ENCODE measurements at places on chromosomes 3 and 15.

GRCh38 chr3:15964605-15965442 is 167.0 kb upstream of the ANKRD28 start:
- no peak for DNase-seq

GRCh38 chr3:74033806-74034205 is 409.1 kb upstream of the PDZRN3 start:
- DNase-seq: no peak

GRCh38 chr3:127975153-127976029 is 60.4 kb downstream of the KBTBD12 start:
- DNase-seq: no peak

- no peak for DNase-seq
Observed at GRCh38 chr15:49328941-49329340, 94.1 kb upstream of the FGF7 start.

- DNase-seq: no peak
Observed at GRCh38 chr3:1092771-1093170, at the start of gene CNTN6. TSS of gene CNTN6 (plus strand) at chr3:1093024. CDS start at chr3:1148009, 54,985 bp downstream.

GRCh38 chr3:79869461-79870312 is 101.9 kb upstream of the ROBO1 start:
- DNase-seq: no peak

GRCh38 chr15:89367485-89368451 is 33.1 kb upstream of the POLG start:
- DNase-seq: peak; percentile 13

DNA sequence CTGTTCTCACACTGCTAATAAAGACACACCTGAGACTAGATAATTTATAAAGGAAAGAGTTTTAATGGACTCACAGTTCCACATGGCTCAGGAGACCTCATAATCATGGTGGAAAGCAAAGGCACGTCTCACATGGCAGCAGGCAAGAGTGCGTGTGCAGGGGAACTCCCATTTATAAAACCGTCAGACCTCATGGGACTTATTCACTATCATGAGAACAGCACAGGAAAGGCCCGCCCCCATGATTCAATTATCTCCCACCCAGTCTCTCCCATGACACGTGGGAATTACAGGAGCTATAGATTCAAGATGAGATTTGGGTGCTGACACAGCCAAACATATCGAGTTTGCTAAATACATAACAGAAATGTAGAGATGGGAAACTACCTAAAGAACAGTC is 39.5 kb upstream of the DGKG start:
- no peak for DNase-seq

DNA sequence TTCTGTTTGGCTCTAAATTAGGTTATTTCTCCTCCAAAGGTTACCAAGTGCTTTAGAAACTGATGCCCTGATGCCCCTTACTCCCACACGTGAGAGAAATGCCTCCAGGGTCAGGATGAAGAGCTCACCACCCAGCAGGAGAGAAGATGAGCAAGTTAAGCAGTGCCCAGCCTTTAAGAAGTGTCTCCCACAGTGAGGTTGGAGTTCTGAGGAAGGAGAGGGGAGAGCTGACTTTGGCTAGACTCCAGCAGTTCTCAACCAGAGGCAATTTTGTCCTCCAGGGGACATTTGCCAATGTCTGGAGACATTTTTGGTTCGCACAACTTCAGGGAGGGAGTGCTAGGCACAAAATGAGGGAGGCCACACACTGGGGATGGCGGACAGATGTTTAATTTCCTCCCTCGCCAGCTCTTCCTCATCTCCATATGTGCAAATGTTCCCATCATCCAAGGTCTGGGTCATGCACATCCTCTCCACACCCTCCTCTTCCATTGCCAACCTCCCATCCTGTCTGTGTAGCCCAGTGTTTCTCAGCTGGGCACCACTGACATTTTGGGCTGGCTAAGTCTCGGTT is 50.6 kb upstream of the SLC7A14 start:
- DNase-seq: no peak

DNA sequence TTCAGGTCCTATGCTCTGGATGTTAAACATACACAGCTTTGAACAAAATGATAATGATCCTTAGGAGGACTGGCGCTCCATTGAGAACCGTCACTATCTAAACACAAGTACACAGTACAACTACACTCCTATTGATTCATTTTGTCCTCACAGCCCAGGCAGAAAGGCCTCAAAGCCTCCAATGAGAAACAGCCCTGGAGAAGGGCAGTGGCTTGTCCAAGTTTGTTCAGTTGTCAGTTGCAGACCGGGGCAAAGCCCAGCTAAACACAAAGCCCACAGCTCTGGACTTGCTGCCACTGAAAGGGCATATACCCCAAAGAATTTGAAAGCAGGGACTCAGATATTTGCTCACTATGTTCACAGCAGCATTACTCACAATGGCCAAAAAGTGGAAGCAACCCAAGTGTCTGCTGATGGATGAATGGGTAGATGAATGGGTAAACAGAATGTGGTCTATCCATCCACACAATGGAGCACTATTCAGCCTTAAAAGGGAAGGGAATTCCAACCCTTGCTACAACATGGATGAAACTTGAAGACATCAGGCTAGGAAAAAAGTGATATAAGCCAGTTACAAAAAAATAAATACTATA is 34.7 kb downstream of the NUP210 start:
- DNase-seq: no peak

DNA sequence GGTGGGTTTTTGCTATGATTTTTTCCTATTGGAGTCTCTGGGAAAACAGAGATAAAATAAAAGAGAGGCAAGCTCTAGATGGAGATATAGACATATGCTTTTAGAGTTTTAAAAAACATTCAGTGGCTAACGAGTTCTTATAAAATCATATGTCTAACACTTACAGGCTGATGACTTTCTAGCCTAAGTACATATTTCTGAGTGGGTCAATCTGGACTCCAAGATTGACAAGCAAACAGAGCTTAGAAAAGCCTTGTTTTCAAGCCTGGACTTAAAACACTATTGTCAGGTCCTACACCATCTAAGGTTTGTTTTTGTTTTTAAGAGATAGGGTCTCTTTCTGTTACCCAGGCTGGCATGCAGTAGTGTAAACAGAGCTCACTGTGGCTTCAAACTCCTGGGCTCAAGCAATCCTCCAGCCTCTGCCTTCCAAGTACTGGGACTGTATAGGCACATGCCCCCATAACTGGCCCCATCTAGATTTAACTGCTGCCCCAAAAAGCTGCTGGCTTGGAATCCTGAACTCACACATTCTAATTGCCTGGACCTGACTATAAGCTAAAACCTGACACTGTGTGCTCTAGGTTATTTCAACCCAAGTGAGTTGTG is 86.3 kb downstream of the FBXL22 start:
- DNase-seq: no peak

DNA sequence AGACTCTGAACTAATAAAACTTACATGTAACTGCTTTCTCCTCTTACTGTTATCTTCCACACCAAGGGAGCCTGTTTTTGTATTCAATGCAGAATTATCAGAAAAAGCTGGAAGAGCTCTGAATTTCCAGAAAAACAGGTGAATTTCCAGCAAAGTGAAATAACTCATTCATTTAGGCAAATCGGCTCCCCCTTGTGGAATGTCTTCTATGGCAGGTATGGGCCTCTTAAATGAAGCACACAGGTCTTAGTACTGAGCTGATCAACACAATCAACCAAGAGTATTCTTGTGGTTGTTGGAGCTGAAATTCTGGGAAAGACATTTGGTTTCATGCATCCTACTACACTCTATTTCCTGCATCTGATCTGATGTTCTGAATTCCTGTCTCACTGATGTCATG is 31.0 kb upstream of the PTPRG start:
- no peak for DNase-seq

GRCh38 chr15:83899670-83900069 is 245.7 kb downstream of the ADAMTSL3 start:
- DNase-seq: no peak

DNA sequence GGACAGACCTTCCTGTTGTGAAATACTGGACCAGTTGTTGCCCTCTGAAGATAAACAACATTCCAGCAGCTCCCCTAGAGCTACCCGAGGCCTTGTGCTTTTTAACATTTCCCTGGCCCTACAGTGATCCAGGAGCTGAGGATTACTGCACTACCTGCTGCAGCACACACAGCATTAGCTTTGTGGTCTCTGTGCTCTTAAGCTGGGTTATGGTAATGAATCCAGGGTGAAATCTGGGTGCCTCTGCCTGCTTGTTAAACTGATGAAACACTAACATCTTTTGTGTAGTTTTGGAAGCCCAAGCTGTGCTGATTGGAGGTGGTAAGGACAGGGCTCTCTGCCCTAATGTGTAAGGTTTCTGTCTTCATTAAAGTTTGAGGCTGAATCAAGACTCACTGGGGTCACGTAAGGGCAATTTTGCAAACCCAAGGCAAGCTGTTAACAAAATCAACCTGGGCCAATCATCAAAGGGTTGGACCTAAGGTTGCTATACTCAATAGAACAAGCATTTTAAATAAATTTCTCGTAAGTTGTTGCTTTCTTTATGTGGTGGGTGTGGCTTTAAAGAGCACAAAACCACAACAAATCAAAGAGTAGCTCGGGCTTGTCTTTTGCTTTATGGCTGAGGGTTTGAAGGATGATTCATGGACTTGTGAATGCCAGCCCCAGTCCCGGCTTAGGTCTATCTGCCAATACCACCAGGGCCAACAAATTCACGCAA is 183.9 kb downstream of the TPRG1 start:
- peak; percentile 66 for DNase-seq

DNA sequence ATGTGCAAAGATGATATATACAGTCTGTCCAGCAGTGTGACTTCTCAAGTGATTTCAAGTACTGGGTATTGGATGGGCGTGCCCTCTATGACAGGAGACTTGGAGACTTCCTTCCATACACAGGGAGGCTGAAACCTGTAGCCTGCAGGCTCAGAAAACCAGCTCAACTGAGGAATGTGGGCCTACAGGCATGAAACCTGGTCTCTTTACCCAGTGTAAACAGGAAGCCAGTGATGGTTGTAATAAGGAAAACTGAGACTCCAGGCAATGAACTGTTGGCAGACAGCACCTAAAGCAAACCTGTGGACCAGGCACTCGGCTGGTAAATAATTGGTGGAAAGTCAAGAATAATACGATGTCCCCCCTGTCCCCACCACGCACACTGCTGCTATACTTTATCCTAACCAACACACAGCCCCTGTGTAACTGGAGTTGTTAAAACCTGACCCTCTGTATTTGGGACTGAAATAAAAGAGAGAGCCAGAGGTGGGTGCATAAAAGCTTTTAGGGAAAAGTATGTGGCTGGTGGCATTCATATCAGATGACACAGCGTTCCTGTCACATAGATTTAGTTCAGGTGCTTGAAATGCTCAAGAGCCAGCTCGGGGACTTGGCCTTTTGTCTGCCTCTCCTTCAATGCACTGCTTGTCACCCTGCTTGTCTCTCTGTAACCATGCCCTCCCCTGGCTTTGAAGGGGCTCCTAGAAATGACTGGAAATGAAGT is 144.7 kb downstream of the TPRG1 start:
- no peak for DNase-seq

DNA sequence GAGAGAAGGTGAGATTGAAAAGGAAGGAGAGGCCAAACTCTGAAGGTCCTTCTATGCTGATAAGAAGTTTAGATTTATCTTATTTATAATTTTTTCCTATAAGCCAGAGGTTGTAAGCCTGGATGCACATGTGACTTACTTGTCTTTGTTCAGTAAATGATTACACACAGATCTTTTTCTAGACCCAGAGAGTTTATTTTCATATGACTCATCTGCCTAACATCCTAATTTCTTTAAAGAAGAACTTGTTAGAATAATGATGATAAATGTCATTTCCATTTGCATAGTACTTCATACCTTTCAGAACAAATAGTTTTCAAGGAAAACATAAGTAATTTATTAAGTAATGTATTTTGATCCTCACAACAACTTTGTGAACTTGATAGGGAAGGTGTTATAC is 434.8 kb upstream of the DPH6 start:
- no peak for DNase-seq

GRCh38 chr3:73624017-73624820 is 522 bp downstream of the PDZRN3 start:
- no peak for DNase-seq

DNA sequence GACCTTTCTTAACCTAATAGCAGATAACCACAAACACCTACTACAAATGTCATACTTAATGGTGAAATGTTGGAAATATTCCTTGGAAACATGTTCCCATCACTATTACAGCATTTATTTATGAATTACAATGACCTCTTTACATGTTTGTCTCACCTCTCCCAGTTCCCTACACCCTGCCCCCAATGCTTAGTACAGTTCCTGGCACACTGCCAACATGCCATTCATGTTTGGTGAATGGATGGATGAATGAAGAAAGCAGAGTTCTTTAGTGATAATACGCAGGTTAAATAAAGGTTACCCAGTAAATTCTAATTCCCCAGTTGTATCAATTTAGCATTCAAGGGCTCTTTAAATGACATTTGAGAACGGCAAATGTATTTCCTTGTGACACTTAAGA is 259.9 kb upstream of the ATP11B start:
- DNase-seq: no peak

- no peak for DNase-seq
Observed at GRCh38 chr3:190629088-190629487, 115.2 kb downstream of the IL1RAP start.

- no peak for DNase-seq
Observed at GRCh38 chr3:10632125-10632524, 126.7 kb upstream of the ATP2B2 start.

DNA sequence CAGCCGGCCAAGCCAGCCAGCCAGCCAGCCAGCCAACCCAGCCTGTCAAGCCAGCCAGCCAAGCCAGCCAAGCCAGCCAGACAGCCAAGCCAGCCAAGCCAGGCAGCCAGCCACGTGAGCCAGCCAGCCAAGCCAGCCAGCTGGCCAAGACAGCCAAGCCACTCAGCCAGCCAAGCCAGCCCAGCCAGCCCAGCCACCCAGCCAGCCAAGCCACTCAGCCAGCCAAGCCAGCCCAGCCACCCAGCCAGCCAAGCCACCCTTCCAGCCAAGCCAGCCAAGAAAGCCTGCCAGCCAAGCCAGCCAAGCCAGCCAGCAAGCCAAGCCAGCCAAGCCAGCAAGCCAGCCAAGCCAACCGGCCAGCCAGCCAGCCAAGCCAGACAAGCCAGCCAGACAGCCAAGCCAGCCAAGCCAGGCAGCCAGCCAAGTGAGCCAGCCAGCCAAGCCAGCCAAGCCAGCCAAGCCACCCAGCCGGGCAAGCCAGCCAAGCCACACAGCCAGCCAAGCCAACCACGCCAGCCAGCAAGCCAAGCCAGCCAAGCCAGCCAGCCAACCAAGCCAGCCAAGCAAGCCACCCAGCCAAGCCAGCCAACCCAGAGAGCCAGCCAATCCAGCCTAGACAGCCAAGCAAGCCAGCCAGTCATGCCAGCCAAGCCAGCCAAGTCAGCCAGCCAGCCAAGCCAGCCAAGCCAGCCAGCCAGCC is 199.5 kb downstream of the GOLGA6L6 start:
- no peak for DNase-seq

DNA sequence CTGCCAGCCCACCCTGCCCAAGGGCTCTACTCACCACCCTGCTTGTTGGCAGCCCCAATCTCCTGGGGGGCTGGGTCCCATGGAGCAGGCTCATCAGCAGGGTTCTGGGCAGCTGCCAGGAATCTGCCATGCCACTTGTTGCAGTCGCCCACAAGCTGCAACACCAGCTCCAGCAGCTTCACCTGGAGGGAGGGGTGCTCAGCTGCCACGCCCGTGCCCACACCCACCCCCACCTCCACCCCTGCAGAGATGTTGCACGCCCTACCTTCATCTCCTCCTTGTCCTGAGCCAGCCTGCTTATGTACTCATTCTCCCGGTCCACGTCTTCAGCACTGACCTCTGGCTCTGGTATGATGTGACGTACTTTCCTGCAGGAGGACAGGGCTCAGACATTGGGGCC is 77.9 kb upstream of the C2CD4B start:
- no peak for DNase-seq

Data from CD4-positive, alpha-beta T cell treated with Interleukin-17A for 1 hour (primary cell).